ENCODE measurements at places on chromosomes 16 and 17. TPM values are rescaled to one million over a fixed set of nuclear protein-coding genes. Genes with fewer than 3 reads are reported as not detected.

- DNase-seq, result no peak
Measured at GRCh38 chr17:38436386-38436785, 8.1 kb downstream of the ARHGAP23 start.

DNA sequence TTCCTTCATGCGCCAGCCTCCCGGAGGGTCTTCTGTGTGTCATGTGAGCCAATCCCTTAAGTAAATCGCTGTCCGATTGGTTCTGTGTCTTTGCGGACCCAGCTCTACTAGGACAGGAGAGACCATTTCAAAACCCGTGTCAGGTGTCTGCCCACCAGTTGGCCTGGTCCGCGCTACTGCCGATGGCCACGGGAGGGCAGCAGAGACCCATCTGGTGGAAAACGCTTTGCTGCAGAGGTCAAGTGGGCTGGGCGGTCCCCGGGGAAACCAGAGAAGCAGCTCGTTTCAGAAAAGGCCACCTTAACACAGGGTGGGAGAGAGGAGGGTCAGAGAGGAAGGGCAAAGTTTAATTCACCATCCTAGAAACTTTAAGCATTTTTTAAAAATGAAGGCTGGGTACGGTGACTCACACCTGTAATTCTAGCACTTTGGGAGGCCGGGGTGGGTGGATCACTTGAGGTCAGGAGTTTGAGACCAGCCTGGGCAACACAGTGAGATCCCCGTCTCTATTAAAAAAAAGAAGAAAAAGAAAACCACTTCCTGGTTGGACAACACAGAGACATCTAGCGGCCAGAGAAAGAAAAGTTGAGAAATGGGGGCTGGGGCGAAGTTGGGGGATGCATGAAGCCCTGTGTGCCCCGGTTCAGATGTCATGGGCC is 2.8 kb upstream of the CIBAR2 start:
- DNase-seq, result peak; percentile 88

Gene SSTR5
- not detected for polyA plus RNA-seq

Gene EFNB3
- 6.0 TPM for polyA plus RNA-seq

GRCh38 chr17:58818654-58819053 is 63.0 kb downstream of the PPM1E start:
- no peak for DNase-seq

DNA sequence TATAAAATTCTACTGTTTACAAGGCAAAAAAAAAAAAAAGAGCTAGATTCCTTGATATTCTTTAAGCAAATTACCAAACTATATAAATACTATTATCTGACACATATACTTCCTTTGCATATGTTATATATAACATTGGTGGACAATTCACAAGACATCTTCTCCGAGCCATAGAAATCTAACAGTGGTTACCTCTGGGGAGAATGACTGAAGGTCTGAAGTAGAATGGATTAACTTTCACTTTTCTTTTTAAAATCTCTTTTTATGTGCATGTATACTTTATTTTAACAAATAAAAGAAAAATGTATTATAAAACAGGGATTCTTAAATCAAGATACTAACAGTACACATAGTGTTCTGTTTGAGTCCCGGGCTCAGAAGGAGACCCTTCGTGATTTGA is 131.0 kb downstream of the MRTFB start:
- DNase-seq, result no peak

GRCh38 chr17:81015136-81015535 is 19.8 kb upstream of the BAIAP2 start:
- DNase-seq, result no peak

Gene ABHD15
- 5.5 TPM for polyA plus RNA-seq

DNA sequence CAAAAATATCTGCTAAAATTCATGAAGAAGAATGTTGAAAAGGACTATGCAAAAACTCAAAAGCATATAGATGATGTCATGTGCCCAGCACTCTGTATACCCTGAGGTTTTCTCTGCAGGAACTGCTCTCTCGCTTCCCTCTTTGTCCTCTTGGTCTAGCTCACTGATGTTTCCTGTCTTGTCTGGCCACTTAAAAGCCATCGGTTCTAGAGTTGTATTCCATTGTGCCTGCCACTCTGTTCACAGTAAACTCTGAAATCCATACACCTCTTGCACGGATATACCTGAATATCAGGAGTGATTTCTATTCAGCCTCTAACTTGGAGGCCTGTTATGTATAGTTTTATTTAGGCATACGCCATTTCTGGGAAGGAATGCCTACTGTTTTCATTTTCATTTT is 101.0 kb upstream of the CNTNAP4 start:
- no peak for DNase-seq

Gene CCL1
- polyA plus RNA-seq, result not detected

- DNase-seq, result no peak
Measured at GRCh38 chr16:56547949-56548567, 16.8 kb upstream of the MT4 start.

DNA sequence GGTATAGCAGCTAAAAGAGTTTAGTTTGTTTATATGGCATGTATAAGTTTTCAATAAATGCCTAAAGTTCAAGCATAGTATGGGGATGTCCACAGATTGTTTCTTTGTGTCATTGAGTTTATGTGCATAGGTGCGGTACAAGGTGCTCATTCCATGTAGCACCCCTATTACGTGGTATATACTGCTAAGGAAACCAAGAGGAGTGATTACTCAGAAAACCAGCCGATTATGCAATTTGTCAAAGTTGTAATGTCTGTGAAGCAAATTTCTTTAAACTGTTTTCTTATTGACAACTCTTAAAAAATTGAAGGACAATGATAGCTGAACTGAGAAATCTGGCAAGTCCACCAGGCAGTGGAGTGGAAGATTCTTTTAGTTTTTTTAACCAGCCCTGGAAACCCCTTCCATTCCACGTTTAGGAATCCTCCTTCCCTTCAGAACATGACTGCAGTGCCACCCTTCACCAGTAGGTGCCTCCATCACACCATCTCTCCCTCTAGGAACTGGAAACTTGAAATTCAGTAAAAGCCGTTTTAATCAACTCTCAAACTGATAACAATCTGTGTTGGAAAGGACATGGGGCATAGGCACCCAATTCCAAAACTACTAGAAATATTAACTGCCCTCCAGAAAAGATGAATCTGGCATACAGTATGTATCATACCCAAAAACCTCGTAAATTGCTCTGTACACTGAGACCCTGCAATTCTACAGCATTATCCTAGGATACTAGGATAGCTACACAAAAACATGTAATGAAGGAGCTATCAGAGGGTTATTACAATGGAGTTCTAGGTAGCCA is 43.5 kb downstream of the REXO5 start:
- peak; percentile 77 for DNase-seq

Gene MYH1
- 19.2 TPM for polyA plus RNA-seq

Gene MMP15
- polyA plus RNA-seq, result 20.5 TPM

- no peak for DNase-seq
Measured at GRCh38 chr17:62017496-62017895, 47.6 kb downstream of the MED13 start.

DNA sequence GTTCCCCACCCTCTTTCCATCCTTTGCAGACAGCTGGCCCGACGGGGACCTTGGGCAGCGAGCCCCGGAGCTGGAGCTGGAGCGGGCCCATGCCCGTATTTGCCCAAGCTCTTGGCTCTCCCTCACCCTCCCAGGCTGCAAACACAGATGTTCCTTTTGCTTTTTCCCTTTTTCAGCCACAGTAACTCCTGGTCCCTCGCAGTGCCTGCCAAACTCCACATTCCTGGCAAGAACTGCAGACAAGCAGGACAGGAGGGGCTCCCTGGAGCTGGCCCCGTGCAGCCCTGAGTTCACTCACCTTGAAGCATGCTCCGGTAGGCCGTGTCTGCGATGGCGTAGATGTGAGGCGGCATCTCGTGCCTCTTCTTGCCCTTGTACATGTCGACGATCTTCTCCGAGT is 33.9 kb downstream of the MYH11 start:
- peak; percentile 51 for DNase-seq

DNA sequence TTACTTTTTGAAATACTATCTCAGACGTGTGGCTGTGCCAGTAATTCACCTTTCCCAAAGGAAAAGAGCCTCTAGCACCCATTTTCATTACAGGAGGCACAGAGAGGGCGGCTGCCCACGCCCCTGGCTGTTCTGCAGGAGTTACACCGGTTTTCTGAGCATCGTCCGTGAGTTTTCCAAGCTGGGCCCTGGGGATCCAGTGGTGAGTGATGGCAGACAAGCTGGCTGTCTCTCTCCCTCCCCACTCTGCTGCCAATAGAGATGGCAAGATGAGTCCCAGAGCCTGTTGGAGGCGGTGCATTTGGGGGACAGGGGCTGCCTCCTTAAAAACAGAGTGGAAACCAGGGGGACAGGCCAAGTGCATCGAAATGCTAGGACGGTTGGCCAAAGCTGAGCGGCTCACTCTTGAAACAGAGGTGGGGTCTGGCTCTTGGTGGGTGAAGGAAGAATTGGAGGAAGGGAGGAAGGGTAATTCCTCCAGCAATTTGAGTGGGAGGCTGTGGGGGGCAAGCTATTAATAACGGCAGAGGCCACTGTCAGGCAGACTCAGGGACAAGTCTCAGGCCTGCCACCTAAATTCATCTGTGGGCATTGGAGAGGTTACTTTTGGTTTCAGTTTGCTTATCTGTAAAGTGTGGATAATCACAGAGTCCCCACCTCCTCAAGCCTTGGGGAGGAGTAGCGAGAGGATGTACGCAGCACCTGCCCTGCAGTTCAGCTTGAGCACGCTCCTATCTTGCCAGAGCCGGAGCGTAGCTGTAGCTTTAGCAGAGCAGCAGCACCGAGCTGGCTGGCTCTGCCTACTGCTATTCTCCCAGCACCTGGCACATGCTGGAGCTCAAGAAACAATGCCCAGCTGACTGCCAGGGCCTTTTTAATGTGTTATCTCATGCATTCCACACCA is 7.5 kb upstream of the NOS2 start:
- no peak for DNase-seq

Gene RNF112
- 23.0 TPM for polyA plus RNA-seq

DNA sequence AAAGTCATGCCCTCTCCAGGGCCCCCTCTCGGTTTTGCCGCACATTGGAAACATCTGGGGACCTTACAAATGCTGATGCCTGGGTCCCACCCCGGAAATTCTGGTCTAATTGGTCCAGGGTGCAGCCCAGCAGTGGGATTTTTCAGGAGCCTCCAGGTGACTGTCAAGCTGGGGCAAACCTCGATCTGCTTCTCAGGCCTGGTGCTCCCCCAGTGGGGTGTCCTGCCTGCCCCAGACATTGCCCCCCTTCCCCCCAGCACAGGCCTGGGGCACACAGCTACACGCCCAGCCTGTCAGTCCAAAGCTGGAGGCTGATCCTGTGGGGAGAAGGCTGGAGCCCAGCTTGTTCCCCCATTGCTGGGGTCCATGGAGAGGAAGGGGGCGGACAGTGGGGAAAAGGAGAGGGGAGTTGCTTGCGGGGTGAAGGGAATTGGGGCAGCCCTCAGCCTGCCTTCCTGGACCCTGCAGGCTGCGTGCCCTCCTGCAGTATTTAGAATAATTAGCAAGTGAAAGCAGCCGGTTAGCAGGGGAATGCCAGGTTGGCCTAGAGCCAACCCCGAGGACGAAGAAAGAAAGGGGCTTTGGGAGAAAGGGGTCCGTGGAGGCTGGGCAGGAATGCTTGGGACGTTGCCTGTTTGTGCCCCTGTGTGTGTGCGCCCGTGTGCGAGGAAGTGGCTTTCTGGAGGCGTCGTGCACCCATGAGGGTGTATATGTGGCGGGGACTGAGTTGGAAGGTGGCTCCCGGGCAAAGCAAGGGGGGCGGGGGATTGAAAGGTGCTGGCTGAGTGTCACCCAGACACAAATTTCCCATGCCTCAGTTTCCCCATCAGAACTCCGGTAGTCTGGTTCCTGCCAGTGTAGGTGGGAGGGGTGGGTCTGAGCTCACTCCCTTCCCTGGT is 5.9 kb downstream of the FOXJ1 start:
- DNase-seq, result no peak

DNA sequence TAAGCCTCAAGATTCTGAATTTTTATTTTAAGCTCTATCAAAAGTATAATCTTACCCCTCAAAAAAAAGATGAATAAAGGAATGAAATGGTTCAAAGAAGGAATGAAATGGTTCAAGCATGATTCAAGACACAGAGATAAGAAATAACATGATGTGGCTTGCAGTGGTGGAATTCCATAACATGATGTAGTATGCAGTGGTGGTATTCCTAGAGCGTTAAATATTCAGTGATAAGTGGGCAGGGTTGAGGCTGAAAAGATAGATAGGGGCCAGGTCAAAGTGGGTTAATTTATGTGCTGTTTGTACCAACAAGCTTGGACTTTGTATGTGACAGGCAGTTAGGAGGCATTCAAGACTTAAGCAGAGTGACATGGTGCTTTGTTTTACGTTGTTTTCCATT is 29.6 kb downstream of the TNRC6A start:
- DNase-seq, result no peak

GRCh38 chr16:89922884-89923639 is at the start of gene TUBB3:
TUBB3 (plus strand) TSS chr16:89923342; CDS start chr16:89923402, 60 bp downstream.
- DNase-seq, result no peak

GRCh38 chr17:58303971-58304749 is 23.4 kb upstream of the MPO start:
- no peak for DNase-seq

Gene PRCD
- not detected for polyA plus RNA-seq

DNA sequence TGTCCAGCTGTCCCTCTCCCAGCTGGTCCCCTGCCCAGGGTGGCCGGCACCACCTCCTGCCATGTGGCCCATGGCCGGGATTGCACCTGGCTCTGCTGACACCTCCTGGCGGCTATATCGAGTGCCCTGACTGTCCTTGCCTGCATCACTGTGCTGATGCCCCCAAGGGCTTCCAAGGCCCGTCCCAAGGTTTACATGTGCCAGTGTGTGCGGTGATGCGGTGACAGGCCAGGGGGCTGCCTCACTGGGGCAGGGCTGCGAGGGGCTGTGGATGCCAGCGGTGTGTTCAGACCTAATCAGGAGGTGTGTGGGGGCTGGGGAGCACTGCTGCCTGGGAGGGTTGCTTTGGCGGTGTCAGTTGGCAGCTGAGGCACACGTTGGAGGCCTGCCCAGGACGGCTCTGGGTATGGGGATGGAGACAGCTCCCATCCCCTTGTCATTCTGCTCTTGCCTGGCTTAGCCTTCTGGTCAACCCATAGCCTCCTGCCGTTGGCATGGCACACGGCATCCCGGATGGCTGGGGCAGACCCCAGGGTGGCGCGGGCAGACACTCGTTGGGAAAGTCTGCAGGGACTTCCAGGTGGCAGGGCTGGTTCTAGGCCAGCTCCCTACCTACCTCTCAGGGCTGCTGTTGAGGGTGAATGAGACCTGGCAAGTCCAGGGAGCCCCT is 5.5 kb downstream of the MAP2K3 start:
- DNase-seq, result no peak

Gene ACAP1
- polyA plus RNA-seq, result 9.3 TPM

DNA sequence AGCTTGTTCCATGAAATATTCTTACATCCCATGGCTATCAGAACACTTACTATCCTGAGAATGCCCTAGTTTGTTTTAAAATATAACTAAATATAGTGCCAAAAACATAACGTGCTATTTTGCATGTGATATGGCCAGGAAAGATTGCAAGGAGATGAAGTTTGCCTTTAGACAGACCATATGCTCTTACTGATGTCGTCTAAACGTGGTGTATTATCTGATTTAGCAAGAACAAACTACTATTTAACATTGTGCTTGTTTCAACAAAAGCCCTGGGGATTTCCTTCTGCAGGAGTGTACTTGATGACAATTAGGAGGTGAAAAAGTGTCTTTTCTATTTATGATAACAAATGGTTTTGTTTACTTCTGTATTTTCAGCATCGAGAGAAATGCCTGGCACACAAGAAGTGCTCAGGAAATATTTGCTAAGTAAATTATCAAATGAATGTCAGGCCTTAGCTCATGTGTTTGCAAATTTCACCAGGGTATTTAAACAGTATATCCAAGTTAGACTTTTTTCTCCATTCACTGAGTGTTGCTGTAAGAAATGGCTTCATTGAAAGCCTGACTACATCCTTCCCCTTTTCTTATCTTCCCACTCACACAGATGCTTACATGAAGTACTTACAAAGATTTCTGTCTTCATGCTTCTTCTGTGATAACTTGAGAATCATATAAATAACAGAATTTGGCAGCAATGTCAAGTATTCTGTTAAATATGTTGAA is 1033.6 kb downstream of the CDH8 start:
- DNase-seq, result no peak

Measured in muscle of arm (tissue), 14 donors.